Sigmoid colon (tissue), 7 donors: ENCODE measurements at places on chromosomes 13 and 19. TPM values are rescaled to one million over a fixed set of nuclear protein-coding genes. Genes with fewer than 3 reads are reported as not detected.
A peak's percentile ranks its signal among the peaks of the same experiment; 100 is the strongest.

- peak; percentile 55 for DNase-seq
These were observed 65.7 kb downstream of the CEBPG start for GRCh38 chr19:33438987-33439781.

GRCh38 chr13:83372786-83373185, 509.5 kb downstream of the SLITRK1 start:
- DNase-seq, result no peak

GRCh38 chr19:4909156-4909896, at the start of gene UHRF1:
UHRF1 (plus strand) TSS chr19:4909501; CDS start chr19:4910886, 1,385 bp downstream.
- DNase-seq, result no peak

APOC1 gene
- 11.8 TPM for total RNA-seq

DNA sequence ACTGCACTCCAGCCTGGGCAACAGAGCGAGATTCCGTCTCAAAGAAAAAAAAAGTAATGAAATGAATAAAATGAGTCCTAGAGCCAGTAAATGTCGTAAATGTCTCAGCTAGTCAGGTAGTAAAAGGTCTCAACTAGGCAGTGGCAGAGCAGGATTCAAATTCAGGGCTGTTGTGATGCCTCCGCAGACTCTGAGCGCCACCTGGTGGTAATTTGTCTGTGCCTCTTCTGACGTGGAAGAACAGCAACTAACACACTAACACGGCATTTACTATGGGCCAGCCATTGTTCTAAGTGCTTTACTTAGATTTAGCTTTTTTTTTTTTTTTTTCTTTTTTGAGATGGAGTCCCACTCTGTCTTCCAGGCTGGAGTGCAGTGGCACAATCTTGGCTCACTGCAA, 30.2 kb downstream of the CYP2F1 start:
- DNase-seq, result peak; percentile 88

TEX26 gene
- total RNA-seq, result not detected

ACP7 gene
- total RNA-seq, result not detected
